Activated CD4-positive, alpha-beta T cell treated with anti-CD3 and anti-CD28 coated beads for 48 hours (primary cell): ENCODE measurements at places on chromosomes 16 and 17.

- DNase-seq: no peak
Measured at GRCh38 chr16:75250809-75251279, 580 bp downstream of the BCAR1 start.

DNA sequence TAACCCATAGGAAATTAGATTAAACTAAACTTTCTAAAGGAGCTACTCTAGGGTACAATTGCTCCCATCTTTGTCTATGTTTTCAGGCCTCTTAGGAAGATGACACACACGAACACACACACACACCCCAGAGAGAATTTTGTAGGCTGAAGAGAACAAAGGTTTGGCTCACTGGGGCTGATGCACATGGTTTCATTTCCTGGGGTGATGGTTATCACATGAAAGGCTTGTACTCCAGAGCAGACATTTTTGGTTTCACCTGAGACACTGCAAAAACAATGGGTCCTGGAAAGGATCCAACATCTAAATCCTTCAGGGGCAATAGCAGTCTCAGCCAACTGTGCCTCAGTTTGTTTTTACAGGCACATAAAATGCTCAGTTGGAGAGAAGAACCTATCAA is 62.8 kb downstream of the GRB7 start:
- DNase-seq: peak; percentile 65

DNA sequence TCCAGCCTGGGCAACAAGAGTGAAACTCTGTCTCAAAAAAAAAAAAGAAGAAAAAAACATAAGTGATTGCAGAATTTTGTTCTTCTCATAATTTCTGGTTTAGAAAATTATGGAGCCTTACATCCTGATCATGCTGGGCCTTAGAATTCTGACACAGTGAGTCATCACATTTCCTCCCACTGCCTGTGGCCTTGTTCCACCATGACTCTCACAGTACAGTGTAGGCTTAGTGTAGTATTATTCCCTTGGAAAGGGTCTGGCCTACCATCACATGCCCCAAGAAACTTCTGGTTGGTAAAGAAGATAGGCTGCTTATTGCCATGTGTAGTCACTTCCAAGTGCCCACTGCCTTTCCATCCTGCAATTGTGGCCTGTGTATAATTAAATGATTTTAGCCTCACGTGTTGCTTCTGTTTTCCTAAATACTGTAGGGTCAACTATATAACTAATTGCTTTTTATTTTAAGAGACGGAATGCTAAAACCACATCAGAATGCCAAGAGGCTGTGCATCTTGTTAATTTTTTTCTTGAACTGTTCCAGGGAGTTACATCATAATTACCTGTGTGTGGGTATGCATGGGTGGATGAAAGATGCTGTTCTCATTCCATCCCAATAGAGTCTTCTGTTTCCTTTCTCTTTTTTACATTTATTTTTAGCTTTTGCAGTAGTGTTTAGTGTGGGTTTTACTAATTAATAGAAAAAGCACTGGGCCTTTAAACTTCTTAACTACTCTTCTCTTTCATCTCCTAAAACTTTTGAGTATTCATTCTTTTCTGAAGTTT is 25.9 kb downstream of the OGFOD1 start:
- peak; percentile 10 for DNase-seq

DNA sequence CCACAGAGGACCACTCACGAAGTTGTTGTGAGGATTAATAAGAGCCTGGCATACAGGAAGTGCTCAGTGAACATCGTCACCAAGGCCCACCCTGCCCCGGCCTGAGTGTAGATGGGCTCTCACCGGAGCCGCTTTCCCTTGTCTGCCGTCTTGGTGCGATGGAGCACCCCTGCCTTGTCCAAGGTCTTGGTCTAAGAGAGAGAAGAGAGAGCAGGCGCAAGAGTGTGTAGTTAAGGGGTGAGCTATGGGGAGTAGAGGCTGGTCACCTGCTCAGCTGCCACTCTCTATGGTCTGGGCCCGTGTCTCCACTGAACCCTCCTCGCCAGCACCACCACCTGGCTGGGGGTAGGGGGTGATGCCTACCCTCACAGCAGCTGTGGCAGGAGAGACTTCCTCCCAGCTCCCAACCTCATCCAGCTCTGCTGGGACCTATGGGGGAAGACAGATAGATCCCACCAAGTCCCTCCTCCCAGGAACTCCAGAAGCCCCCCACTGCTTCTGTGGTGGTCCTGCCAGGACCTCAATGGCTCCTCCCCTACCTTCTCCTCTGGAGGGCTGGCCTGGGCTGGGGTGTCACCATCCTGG is 28.7 kb downstream of the ARHGAP27 start:
- no peak for DNase-seq

DNA sequence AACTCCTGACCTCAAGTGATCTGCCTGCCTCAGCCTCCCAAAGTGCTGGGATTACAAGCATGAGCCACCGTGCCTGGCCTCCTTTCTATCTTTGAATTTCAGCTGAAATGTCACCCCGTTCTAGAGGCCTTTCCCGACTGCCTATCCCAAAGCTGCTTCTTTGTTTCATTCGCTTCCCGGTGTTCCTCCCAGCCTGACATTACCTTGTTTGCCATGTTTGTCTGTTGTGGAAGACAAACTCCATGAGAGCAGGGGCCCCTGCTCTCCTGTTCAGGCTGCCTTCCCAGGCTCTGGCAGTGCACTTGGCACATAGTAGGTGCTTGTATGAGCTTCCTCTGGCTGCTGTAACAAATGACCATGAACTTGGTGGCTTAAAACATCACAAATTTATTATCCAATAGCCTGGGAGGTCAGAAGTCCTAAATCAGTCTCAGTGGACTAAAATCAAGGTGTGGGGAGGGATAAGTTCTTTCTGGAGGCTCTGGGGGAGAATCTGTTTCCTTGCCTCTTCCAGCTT is 2.6 kb upstream of the CCL22 start:
- DNase-seq: no peak
